Thoracic aorta (tissue), 2 donors: ENCODE measurements at places on chromosomes 13 and 19. TPM values are rescaled to one million over a fixed set of nuclear protein-coding genes. Genes with fewer than 3 reads are reported as not detected.
A peak's percentile ranks its signal among the peaks of the same experiment; 100 is the strongest.

HPN gene
- total RNA-seq, result 0.35 TPM

ATXN8OS gene
- not detected for total RNA-seq

ZNF813 gene
- total RNA-seq, result 0.81 TPM

DKKL1 gene
- 0.95 TPM for total RNA-seq

CYP4F2 gene
- not detected for total RNA-seq

DNA sequence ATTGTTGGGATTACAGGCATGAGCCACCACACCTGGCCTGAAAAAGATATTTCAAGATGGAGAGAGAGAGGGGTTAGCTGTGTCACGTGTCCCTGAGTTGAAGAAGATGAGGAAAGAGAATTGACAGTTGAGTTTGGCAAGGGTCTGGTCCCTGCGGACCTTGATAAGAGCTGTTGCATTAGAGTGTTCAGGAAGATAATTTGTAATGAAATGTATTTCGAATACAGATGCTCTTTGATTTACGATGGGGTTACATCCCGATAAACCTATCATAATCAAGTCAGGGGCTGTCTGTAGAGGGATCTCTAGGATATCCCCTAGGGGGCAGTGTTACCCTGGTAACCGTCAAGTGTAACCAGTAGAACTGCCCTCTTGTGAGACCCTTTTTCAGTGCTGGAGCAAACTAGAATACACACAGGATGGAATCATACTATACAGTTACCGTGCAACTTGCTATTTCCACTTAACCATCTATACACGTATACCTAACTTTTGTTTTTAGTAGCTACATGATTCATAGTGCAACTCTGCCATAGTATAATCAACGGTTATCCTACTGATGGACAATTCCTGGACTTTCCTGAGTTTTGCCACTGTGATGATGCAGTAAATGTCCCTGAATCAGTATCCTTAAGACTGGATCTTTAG lies 1.5 kb upstream of the ELOF1 start:
- no peak overlapping the region for H3K27ac ChIP-seq
- no peak for DNase-seq
- no peaks in the 10 kb centered on the region for H3K36me3 ChIP-seq
- peak overlapping the region; percentile 79 for H3K4me3 ChIP-seq
- peaks cover 14% of the 10 kb centered on the region for H3K4me1 ChIP-seq

- no peak for DNase-seq
- H3K4me3 ChIP-seq, result no peak overlapping the region
- H3K4me1 ChIP-seq, result no peaks in the 10 kb centered on the region
Measured at GRCh38 chr19:29278716-29279115, 65.8 kb upstream of the UQCRFS1 start.

DNA sequence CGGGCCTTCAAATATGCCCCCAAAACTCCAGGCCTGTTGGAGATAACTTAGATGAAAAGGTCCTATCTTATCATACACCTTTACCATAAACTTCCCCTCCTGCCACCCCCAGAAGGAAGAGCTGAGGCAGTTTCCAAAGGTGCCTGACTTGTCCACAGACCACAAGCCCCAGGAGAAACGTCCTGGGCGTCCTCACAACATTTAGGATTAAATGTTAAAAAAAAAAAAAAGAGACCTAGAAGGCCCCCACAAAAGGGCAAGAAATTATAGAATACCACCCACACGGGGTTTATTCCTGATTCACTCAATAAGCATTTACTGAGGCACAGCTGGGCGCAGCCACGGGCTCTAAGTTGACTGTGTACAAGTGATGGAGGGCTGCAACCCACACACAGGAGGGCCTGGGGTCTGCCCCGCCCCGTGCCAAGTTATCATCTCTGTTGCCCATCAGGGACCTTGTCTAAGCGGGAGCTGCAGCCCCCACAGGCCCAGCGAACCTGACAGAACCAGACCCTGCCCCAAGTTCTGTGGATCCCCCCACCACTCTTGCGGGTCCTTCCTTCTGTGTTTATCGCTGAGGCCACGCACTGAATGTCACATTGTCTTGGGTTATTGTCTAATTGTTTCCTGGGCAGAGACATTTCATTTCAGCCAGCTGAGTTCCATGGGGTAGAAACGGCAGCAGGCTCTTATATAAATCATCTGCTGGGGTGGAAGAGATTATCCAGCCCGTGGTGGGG lies 83.0 kb upstream of the TM9SF2 start:
- H3K4me3 ChIP-seq, result no peak overlapping the region
- no peaks in the 10 kb centered on the region for H3K27me3 ChIP-seq
- H3K27ac ChIP-seq, result no peak overlapping the region
- no peaks in the 10 kb centered on the region for H3K36me3 ChIP-seq
- no peak for DNase-seq

DNA sequence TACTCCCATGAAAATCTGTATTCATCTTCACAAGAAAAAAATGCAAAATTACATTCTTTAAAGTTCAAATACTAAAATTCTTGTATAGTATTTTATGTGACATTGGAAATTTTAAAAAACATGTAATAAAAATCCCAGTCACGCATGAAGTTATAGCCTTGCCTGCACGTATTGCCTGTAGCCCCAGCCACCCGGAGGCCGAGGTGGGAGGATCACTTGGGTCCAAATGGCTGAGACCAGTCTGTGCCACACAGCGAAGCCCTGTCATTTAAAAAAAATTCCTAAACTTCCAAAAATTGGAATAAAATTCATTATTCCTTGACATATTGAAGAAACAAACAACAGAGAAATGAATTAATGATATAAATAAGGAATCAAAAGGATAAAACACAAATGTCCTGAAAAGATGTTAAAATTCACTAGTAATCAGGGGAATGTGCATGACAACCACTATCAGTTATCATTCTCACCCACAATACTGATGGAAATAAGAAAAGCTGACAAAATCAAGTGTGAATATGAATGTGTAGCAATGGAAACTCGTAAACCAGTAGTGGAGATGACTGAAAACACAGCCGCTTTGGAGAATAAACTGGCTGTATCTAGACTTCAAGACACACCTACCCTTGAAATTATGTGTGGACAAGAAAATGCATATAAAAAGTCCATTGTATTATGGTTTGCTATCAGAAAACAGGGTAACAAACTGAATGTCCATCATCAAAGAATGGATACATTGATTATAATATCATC lies 7.5 kb downstream of the CARD8 start:
- H3K27ac ChIP-seq, result no peak overlapping the region
- peaks cover 10% of the 10 kb centered on the region for H3K36me3 ChIP-seq
- H3K4me1 ChIP-seq, result no peaks in the 10 kb centered on the region
- H3K27me3 ChIP-seq, result no peaks in the 10 kb centered on the region
- peak overlapping the region; percentile 68 for H3K4me3 ChIP-seq
- no peak for DNase-seq

DNA sequence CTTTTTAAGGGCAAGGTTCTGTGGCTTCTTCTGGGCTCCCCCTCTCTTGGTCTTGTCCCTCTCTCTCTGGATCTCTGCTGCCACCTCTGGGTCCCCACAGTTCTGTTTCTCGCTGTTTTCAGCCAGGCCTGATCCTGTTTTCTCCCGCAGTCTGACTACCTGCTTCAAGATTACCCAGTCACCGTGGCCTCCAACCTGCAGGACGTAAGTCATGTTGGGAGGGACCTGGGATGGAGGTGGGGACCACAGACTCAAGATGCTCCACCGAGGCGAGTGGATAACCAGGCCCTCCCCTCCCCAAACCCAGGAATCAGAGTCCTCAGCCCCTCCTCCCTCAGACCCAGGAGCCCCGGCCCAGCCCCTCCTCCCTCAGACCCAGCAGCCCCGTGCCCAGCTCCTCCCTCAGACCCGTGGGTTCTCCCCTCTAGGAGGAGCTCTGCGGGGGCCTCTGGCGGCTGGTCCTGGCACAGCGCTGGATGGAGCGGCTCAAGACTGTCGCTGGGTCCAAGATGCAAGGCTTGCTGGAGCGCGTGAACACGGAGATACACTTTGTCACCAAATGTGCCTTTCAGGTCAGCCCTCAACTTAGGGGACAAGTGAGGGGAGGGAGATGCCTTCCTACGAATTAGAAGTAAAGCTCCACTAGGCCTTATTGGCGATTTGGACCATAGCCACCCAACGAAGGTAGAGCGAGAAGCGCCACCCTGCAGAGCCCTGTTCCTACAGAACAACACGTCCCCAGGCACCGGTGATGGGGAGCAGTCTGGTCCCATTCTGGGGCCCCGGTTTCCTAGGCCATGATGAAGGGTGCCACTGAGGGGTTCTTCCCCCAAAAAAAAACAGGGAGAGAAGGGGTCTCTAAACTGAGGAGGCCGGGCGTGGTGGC lies 2.2 kb downstream of the FLT3LG start:
- no peaks in the 10 kb centered on the region for H3K27me3 ChIP-seq
- H3K4me1 ChIP-seq, result peaks cover 4% of the 10 kb centered on the region
- no peak overlapping the region for H3K4me3 ChIP-seq
- H3K36me3 ChIP-seq, result no peaks in the 10 kb centered on the region

GRCh38 chr19:55067869-55068268 lies 4.9 kb upstream of the RDH13 start:
- DNase-seq, result no peak
- H3K36me3 ChIP-seq, result no peaks in the 10 kb centered on the region
- H3K4me3 ChIP-seq, result no peak overlapping the region
- no peaks in the 10 kb centered on the region for H3K4me1 ChIP-seq

DNA sequence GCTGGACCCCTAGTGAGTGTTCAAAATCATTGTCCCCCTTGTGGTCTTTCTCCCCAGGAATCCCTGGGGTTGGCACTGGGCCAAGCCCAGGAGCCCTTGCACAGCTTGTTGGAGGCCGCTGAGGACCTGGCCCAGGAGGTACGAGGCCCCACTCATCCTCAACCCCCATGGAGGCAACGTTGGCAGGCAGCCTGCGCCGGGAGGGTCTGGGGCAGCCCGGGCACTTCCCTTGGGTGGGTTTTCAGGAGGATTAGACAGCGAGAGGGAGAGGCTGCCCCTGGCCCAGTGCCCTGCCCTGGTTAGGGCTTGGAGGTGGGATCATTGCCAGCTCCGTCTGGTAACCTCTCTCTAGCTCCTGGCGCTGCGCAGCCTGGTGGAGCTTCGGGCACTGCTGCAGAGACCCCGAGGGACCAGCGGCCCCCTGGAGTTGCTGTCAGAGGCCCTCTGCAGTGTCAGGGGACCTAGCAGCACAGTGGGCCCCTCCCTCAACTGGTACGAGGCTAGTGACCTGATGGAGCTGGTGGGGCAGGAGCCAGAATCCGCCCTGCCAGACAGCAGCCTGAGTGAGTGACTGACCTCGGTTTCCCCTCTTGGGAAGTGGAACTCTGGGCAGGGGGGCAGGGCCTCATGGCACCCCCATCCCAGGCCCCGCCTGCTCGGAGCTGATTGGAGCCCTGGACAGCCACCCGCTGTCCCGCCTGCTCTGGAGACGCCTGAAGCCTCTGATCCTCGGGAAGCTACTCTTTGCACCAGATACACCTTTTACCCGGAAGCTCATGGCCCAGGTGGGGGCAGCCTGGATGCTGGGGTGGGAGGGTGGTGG lies 3.0 kb downstream of the ABCA7 start:
- peaks cover 33% of the 10 kb centered on the region for H3K4me1 ChIP-seq
- no peak for DNase-seq
- no peaks in the 10 kb centered on the region for H3K27me3 ChIP-seq
- no peak overlapping the region for H3K27ac ChIP-seq
- H3K36me3 ChIP-seq, result no peaks in the 10 kb centered on the region
- no peak overlapping the region for H3K4me3 ChIP-seq

GRCh38 chr19:54477650-54478049 lies 4.6 kb upstream of the CDC42EP5 start:
- no peaks in the 10 kb centered on the region for H3K4me1 ChIP-seq
- H3K36me3 ChIP-seq, result no peaks in the 10 kb centered on the region
- H3K27me3 ChIP-seq, result no peaks in the 10 kb centered on the region
- H3K27ac ChIP-seq, result no peak overlapping the region

DNA sequence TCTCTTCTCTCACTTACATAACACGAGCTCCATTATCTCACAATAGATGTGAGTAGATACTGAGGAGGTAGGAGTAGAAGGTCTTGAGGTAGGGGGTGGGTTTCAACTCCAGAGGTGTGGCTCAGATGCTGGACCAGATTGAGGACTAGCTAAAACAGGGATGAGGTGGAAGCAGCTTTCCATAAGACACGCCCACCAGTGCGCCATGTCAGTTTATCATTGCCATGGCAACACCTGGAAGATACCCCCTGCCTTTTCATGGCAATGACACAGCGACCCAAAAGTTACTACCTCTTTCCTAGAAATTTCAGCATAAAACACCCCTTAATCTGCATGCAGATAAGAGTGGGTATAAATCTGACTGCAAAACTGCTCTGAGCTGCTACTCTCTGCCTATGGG lies 44.1 kb downstream of the KCTD15 start:
- H3K36me3 ChIP-seq, result no peaks in the 10 kb centered on the region
- no peak overlapping the region for H3K27ac ChIP-seq
- no peaks in the 10 kb centered on the region for H3K27me3 ChIP-seq
- DNase-seq, result no peak
- no peaks in the 10 kb centered on the region for H3K4me1 ChIP-seq
- H3K4me3 ChIP-seq, result no peak overlapping the region

GRCh38 chr19:7348587-7349230 lies at the start of gene ARHGEF18:
TSS of gene ARHGEF18 (plus strand) at chr19:7348937. CDS start at chr19:7362891, 13,954 bp downstream.
- no peak within 1 kb of the TSS for H3K27ac ChIP-seq
- H3K36me3 ChIP-seq, result no peaks in the 10 kb centered on the region
- no peaks in the 10 kb centered on the region for H3K27me3 ChIP-seq
- peak within 1 kb of the TSS; percentile 15 for H3K4me3 ChIP-seq
- H3K4me1 ChIP-seq, result no peaks in the 10 kb centered on the region

GRCh38 chr13:72504131-72504841 lies 223.1 kb downstream of the MZT1 start:
- H3K27ac ChIP-seq, result no peak overlapping the region
- H3K4me1 ChIP-seq, result no peaks in the 10 kb centered on the region
- H3K27me3 ChIP-seq, result no peaks in the 10 kb centered on the region
- H3K36me3 ChIP-seq, result no peaks in the 10 kb centered on the region
- DNase-seq, result no peak
- no peak overlapping the region for H3K4me3 ChIP-seq

GRCh38 chr13:100476963-100477362 lies 111.6 kb downstream of the GGACT start:
- no peaks in the 10 kb centered on the region for H3K27me3 ChIP-seq
- no peaks in the 10 kb centered on the region for H3K4me1 ChIP-seq
- DNase-seq, result no peak
- H3K36me3 ChIP-seq, result no peaks in the 10 kb centered on the region
- no peak overlapping the region for H3K27ac ChIP-seq

GRCh38 chr19:351976-352625 lies 7.5 kb upstream of the MIER2 start:
- DNase-seq, result no peak
- no peaks in the 10 kb centered on the region for H3K4me1 ChIP-seq
- no peak overlapping the region for H3K4me3 ChIP-seq
- no peaks in the 10 kb centered on the region for H3K36me3 ChIP-seq
- no peak overlapping the region for H3K27ac ChIP-seq
- no peaks in the 10 kb centered on the region for H3K27me3 ChIP-seq

DNA sequence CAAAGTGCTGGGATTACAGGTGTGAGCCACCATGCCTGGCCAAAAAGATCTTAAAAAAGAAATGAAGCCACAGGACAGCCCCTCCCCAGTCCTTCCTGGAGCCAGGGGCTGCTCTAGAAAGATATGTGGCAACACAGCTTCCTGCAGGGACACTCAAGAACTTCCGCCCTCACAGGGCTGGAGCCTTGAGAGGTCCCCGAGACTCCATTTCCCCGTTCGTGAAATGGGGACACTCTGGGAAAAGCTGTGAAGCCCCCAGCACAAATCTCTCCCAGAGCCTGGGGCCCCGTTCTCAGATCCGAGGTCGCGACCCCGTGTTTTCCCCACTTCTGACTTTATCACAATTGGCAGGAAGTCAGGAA lies 2.5 kb upstream of the GPX4 start:
- H3K27ac ChIP-seq, result peak overlapping the region; percentile 99
- peaks cover 69% of the 10 kb centered on the region for H3K4me1 ChIP-seq
- H3K36me3 ChIP-seq, result peaks cover 5% of the 10 kb centered on the region
- H3K4me3 ChIP-seq, result peak overlapping the region; percentile 97
